ENCODE measurements at places on chromosomes 16 and 17.

DNA sequence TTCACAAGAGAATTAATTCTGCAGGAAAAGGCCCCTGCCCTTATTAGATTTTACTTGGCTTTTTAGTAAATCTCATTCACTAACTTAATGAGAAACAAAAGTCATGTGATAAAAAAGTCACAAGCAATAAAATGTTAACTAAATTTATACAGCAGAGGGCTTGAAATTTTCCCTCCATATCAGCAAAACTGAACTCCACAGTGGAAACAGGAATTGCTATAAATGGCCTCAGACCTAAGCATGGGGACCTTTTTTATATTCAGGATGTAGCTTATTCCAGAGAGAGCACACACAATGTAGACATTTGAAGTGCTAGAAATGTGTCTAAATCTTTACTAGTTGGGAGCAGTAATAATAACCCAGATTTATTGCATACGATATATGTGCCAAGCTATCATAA lies 291.5 kb downstream of the C16orf95 start:
- no peak for DNase-seq

GRCh38 chr16:66588981-66589713 lies 9.9 kb downstream of the CMTM2 start:
- DNase-seq = peak; percentile 46

GRCh38 chr17:1006054-1006453 lies 9.1 kb downstream of the TIMM22 start:
- no peak for DNase-seq

- DNase-seq = no peak
Observed at GRCh38 chr16:69941251-69942098, 9.7 kb upstream of the CLEC18A start.

DNA sequence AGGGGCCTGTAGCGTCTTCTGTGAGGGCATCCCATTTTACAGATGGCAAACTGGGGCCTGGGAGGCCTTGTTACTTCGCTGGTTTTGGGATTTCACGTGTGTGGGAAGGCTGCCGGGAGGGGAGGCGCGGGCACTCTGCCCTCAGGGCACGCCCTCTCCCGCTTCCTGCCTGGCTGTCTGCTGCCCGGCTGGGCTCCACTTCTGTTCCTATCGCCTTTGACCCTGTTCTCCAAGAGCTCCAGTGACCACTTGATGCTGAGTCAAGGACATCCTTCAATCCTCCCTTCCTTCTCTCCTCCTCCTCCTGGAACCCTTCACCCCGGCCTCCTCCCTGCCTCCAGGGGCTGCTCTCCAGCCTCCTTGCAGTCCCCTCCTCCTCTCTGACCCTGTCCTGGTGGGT lies 16.0 kb downstream of the SPNS3 start:
- no peak for DNase-seq

DNA sequence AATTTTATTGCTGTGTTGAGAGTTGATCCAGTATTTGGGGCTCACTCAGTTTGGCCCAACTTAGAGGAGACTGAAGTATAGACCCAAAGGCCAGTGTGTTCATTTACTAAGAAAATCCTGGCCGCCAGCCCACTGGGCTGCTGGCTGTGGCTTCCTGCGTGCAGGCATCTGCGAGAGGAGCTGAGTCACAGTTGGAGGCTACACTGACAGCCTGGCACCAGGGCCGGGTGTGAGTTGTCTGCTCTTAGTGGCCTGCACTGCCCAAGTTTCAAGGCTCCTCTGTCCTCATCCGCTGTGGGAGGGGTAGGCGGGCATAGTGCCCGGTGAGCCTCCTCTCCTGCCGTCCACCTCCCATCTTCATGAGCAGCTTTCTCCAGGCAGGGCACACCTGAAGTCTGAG lies 54.2 kb downstream of the PLD6 start:
- no peak for DNase-seq

DNA sequence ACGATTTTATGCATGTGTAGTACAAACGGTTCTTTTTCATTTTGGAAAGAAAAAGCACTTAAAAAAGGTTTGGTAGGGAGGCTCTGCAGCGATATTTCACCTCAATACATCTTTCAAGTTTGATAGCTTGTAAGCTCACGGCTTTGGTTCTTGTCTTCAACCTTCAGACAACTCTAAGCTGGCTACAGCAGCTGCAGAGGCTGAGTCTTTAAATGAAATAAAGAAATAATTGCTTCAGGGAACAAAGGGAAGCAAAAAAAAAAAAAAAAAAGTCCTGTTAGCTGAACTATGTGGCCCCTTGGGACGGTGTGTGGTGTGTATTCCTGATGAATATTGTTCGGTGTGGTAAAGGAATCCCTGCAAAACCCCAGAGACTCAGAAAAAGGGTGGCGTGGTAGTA lies 265.1 kb downstream of the NTN1 start:
- DNase-seq = no peak

DNA sequence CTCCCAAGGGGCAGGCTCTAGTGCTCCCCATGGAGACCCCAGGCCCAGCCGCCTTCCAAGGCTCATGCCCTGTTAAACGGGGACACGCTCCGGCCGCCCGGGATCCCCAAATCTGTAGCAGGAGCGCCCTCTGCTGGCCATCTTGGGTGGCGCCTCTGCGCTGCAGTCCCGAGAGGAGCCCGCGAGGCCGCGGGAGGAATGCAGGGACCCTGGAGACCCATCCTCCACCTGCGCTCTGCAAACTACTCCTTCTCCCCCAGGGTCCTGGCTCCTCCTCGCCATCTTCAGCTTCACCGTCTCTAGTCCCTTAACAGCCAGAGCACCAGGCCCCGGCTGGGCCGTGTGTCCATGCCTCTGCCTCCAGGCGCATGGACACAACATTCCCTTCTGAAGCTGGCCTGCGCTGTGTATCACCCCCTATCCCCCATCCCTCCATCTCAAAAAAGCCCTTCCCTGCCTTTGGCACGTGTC lies 23.6 kb upstream of the KRT17 start:
- peak; percentile 94 for DNase-seq

- DNase-seq = no peak
Observed at GRCh38 chr17:65055280-65055707, 1.2 kb downstream of the GNA13 start.

DNA sequence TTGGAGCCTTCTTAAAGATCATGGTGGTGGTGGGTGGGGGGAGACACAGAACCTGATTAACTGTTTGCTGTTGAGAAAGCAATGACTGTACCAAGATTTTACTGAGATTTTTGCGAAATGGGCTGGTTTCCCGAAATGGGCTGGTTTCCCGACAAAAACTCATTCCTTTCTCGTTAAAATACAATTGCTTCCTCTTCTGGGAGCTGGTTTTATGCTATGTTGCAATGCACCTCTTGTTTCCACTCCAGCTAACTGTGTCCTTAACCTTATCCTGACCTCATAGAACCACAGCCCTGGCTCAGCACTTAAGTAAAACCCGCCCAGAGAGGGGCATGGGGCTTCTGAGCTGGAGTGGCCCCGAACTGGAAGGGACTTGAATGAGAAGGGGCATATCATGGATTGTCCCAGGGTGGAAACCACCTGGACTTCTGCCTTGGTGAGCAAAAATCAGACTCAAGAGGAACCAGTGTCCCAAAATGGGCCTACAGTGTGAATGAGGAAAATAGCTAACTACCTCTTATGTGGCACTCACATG lies 20.9 kb downstream of the FAM20A start:
- no peak for DNase-seq

DNA sequence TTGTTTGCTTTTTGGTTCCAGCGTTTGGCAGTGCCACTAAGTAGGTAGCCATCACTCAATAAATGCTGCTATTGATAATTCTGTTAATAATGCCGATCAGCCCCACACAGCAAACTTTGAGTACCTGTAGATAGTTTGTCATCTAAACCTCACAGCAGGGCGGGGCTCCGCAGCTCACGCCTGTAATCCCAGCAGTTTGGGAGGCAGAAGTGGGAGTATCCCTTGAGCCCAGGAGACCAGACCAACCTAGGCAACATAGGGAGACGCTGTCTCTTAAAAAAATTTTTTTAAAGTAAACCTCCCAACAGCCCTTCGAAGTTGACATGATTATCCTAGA lies 1.6 kb downstream of the BFAR start:
- DNase-seq = no peak

- DNase-seq = no peak
Observed at GRCh38 chr17:40936437-40936971, 942 bp downstream of the KRT23 start.

DNA sequence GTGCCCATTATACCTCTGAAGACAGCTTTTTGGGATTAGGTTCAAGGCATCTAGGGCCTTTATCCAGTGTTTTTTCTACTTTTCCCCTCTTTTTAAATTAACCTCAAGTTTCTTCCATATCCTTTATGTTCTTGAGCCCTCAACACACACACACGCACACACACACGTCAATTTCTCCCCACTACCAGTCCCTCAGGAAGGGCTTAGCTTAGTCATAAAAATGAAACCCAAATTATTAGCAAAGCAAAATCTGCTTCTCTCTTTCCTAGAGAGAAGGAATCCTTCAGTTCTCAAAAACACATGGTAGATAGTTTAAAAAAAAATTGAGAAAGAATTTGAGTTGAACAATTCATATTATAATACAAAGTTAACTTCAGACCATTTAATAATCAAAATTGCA lies 401.1 kb downstream of the XYLT1 start:
- no peak for DNase-seq

GRCh38 chr17:14296166-14296910 lies 4.5 kb upstream of the HS3ST3B1 start:
- DNase-seq = no peak

DNA sequence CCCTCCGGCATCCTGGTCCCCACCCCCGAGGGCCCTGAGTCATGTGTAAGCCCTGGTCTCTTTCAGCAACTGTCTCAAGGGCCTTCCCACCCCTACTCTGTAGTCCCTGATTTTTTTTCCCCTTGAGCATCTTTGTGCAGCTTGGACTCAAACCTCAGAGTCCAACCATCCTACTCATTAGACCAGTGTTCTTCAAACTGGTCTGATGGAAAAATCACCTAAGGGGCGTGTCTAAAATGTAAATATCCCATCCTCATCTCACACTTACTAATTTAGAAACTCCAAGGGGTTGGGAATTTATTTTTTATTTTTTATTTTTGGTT lies 624 bp downstream of the G6PC3 start:
- peak; percentile 51 for DNase-seq

DNA sequence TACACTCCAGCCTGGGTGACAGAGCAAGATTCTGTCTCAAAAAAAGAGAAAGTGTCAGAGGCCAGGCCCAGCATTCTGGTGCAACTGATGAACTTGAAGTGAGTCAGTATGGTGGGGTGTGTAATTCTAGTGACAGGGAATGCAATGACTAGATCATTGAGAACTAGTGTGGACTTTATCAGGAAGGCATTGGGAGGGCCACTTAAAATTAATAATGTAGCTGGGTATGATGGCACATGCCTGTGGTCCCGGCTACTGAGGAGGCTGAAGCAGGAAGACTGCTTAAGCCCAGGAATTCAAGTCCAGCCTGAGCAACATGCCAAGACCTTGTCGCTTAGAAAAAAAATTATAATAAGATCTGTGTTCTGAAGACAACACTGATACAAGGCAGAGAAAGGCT lies 90.8 kb downstream of the STX8 start:
- no peak for DNase-seq

GRCh38 chr17:74298778-74299177 lies 24.7 kb downstream of the DNAI2 start:
- DNase-seq = no peak

- no peak for DNase-seq
Observed at GRCh38 chr16:69311533-69312387, 610 bp downstream of the VPS4A start.

DNA sequence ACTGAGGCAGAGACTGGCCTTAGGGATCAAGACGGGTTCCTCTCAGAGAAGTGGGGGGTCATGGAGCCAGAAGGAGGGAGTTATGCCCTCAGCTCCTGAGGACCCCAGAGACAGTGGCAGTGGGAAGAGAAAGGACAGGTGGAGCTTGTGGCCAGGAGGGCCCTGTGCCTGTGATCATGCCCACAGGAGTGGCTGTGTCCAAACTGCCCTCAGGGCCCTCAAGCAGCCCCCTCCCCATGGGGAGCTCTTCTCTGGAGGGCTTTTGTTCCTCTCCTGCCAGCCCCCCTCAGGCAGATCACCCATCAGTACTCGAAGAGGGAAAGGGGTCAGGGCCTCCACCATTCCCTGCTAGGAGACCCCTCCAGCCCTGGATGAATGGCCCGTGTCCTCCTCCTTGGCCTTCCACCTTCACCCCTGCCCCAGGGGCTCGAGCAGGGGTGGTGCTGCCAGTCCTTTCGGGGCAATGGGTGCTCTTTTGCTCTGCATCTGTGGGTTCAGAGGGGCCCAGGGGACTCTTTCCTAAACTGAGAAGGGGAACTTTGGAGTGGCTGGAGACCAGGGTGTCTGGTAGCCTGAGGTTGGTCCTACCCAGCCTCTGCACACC lies 52.7 kb downstream of the BEAN1 start:
- DNase-seq = no peak

GRCh38 chr16:48617104-48617705 lies 7.2 kb upstream of the N4BP1 start:
- no peak for DNase-seq

DNA sequence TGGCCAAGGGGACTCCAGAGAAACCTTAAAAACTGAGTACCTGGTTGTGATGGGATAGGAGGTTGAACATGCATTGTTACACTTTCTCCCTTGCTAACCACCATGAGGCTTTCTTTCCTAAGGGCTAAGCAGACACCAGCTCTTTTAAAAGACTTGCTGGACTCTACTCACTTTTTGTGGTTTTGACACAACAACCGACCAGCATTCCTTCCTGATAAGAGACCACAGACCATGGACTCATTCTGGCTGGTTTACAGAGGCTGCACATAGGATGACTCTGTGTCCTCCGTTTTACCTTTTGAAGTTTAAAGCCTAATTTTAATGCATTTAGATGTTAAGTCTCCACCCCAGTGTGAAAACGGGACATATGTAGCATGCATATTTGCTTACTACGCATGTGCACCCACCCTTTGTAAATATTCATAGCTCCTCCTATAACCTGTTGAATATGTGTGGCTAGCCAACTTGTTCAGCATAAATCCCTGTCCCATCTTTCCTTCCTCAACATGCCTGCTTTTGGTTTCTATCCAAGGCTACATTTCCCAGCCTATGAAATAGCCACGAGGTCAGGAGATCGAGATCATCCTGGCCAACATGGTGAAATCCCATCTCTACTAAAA lies 475.9 kb downstream of the GRIN2A start:
- no peak for DNase-seq
